Cardiac fibroblast (primary cell): ENCODE measurements at places on chromosomes 1 and 21.

- DNase-seq, result no peak
Measured at GRCh38 chr21:40208948-40209345, 341.7 kb downstream of the PCP4 start.

- no peak for DNase-seq
Measured at GRCh38 chr1:213931836-213932235, 55.9 kb upstream of the PROX1 start.

DNA sequence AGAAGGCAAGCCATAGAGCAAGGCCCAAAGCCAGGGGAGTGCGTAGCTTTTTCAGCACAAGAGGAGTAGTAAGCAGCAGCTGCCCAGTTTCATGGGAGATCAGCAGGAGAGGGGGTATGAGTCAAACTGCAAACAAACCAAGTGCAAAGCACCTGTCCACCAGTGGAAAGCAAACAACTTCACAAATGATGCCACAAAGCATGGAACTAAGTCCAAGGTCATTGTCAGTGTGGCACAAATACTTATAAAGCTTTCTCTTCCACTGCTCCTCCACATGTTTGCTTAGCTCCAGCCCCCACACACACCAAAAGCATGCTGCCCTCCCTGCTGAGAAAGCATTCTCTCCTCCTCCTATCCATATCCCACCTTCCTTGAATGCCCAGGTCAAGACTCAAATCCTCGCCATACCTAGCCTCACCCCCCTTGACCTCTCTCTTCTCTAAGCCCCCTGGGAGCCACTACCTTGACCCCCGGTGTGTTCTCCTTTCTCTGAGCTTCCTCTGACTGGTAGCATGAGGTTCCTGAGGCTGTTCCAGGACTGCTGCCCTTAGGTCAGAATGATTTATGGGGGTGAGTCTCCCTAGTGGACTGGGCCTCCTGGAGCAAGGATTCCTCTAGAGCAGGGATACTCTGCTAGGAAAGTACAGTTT lies 70.4 kb downstream of the DMAP1 start:
- DNase-seq, result no peak

GRCh38 chr1:173554089-173554488 lies 48.8 kb downstream of the SLC9C2 start:
- DNase-seq, result no peak

DNA sequence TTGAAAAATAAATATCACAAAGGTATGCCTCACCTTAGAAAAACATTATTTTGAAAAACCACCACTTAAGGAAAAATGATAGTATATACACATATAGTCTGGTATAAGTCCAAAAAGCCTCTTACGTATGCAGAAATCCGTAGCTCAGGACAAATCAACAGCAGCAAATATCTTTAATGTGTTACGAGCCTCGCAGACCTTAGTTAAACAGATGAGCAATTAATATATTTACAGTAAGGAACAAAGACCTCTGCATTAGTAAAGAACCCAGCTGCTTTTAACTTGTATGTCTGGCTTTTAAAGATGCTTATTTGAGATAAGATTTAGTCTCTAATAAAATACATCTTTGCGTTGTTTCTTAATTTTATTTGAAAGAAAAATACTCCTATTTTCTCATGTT lies 79.9 kb upstream of the CHRM3 start:
- DNase-seq, result no peak

DNA sequence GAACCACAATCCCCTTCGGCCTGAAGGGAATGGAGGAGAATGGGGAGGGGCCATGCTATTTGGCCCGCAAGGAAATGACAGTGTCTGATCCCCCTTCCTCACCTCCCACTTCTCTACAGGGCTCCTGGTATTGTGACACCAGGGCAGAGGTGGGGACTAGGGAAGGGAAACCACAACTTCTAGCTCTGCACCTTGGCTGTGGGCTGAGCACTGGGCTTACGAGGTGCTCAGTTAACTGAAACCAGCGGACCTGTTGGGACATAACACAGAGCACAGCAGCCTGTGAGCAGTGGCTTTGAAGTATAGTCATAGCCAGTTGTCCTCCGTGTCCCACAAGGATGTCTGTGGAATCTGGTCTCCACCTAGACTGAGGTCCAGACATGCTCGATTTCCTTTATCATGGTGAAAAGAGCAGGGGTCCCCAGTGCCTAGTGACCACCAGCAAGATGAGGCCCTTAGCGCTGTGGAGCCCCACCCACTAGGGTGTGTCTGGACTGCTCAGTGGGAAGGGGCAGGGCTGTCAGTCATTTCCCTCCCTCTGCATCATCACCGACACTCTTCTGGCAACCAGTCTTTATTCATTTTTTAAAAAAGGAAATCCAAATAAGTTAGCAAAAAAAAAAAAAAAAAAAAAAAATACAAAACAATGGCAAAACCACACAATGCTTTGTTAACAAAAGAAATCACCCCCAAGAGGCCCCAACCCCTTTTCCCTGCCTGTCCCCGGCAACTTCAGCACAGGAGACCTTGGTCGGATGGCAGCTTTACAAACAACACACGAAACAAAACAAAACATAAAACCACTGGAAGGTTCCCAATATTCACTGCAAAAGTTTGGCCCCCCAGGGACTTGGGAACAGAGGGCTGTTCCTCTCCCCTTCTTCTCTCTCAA lies 3.0 kb downstream of the MYOG start:
- no peak for DNase-seq

DNA sequence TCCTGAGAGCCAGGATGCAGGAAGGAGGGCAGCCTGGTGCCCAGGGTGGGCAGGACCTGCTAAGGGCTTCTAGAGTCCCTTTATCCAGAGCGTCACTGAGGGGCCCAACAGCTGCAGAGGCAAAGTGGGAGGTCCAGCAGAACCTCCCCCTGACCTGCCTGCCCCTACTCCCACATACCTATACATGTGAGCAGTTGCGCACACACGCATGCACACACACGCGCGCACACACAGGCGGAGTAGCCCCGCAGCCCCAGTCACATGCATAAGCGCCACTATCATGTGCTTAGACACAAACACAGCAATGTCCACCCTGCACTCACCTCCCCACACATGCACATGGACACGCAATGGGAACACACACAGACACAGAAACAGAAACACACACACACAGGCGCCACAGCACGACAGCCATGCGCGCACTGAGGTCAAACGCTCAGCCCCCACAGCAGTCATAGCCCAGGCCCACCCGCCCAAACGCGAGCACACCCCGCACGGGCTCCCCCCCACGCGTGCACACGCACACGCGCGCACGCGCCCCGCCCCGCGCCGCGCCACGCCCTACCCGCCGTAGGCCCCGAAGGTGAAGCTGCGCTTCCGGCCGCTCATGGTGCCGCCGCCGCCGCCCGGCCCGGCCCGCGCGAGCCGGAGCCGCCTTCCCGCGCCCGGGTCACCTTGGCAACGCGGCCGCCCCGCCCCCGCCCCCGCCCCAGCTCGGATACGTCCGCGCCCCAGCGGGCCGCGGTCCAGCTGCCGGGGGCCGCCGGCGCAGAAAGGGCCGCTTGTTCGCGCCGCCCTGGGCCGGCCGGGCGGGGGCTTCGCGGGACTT lies 17.7 kb downstream of the RAP1GAP start:
- no peak for DNase-seq

GRCh38 chr1:24459551-24460266 lies 42.9 kb upstream of the RCAN3 start:
- no peak for DNase-seq

- DNase-seq, result peak; percentile 61
Measured at GRCh38 chr1:201019321-201019977, 4.1 kb downstream of the KIF21B start.

DNA sequence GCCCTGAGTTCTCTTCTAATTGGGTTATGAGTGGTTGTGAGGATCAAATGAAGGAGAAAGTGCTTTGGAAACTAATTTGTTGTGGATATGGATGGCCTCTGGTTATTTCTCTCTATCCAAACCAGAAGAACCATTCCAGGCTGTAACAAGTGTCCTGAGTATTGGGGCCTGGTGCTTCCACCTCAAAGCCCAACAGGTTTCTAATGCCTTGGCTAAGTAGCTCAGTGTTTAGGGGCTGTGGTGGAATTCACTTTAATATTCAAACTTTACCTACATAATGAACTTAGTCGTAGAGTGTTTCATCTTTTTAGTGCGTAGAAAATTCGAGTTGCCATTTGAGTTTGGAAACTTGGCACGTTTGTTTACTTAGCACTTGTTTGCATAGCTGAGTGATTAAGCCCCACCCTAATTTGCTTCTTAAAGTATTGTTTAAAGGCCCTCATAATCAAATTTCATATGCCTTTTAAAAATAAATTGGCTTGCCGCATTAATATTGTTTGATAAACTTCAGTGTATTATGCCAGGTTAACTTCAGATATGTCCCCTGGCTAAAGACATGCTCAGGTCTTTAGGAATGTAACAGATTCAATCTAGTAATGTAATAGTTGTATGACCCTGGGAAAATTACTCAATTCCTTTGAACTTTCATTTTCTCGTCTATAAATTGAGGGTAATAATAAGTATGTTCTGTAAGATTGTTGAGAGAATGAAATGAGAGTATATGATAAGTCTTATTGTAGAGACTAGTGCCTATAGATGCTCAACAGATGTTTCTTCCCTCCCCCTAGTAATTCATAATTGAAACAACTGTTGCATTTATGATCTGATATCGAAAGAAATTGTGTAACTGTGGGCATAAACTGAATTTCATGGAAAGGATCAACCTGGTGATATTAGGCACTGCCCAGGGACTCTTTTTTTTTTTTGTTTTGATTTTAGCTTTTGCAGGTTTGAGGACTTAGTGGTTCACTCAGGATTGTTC lies 1.6 kb downstream of the AGO4 start:
- peak; percentile 5 for DNase-seq

- DNase-seq, result no peak
Measured at GRCh38 chr1:21631944-21632887, 36.9 kb downstream of the RAP1GAP start.

DNA sequence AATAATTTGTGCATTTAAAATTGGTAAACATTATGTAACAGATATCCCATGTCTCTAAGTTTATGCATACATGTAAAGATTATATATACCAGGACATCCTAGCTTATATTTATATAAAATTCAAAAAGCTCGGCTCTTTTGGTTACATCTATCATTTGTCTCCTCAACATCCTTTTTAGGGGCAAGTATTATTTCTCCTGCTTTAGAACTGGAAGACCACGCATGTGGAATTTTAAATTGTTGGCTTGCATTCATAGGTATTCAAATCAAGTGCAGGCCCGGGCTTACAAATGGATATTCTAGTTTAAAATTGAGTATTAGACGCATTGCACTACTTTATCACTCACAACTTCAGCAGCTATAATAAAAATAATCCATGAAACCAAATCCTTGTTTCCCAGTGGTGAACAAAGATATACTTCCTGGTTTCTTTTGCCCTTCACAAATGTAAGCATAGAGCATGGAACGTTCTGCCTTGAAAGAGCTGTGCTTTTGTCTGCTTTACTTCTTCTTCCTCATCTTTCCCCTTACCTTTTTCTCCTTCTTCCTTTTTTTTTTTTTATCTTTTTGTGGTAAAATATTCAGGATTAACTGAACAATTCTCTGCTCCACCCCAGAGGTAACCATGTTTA lies 57.1 kb downstream of the DDAH1 start:
- no peak for DNase-seq

GRCh38 chr1:225762002-225762441 lies 15.6 kb upstream of the SRP9 start:
- peak; percentile 36 for DNase-seq

- DNase-seq, result peak; percentile 87
Measured at GRCh38 chr1:210597555-210598134, 268.9 kb downstream of the HHAT start.

DNA sequence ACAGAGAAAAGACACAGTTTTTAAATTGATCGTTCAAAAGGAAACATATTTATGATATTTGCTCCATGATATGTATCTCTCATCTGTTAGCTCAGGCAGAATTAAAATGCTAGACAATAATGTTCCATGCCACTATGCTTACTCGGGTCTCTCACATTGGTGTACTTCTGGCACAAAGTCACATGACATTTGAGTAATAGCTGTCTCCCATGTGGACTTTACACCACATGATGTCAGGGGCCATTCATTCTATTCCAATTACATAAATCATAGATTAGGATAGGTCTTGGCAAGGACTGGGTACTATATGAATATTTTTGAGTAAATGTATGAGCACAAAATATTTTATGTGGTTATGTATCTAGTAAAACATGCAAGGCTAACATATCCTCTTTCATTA lies 648.4 kb downstream of the PLA2G4A start:
- DNase-seq, result peak; percentile 17

GRCh38 chr21:36079010-36079649 lies 9.3 kb downstream of the CBR1 start:
- no peak for DNase-seq

DNA sequence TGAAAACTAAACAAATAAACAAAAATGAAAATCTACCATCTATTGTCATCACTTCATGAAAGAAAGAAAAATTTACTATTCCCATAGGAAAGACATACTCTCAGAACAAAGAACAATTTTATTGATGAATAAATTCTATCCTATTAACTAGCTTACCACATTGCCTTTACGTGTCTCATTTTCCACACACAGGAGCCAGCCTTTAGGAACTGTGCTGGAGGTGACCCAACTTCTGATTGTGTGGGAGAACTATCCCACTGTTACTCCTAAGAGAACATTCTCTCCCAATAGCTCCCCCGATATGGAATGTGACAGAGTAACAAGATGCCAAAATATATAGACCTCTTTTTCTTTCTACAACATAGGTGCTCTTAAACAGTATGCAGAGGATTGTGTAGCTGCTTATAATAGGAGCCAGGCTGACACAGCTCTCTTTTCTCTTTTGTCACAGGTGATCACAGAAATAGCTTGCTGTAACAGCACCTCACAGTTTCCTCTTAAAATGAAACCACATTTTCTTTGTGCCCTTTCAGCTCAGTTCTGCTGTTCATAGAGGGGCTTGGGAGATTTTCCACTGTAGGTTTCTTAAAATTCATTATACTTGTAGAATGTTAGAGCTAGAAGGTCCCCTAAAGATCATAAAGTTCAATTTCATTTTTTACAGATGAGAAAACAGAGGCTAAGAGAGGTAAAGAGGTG lies 35.5 kb downstream of the C21orf91 start:
- no peak for DNase-seq

GRCh38 chr1:206892351-206892984 lies 4.8 kb upstream of the IL24 start:
- peak; percentile 74 for DNase-seq

DNA sequence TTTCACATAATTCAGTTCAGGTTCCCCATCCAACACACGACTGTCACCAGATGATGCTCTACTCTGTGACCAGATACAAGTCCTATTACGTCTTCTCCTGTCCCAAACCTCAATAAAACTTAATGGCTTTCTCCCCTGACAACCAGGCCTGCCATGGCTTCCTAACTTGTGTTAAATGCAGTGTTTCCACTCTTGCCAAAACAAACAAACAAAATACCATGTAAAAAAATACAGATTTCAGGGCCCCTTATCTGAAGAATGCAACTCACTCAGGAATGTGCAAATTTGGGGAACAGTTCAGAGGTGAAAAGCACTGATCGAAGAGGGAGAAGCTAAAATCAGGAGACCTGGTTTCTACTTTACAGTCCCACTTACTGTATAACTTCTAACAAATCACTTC lies 863 bp upstream of the NUF2 start:
- DNase-seq, result no peak
